Stimulated activated CD4-positive, alpha-beta T cell treated with anti-CD3 and anti-CD28 coated beads, Interleukin-4, amount 100 ng/mL, for 48 hours (primary cell): ENCODE measurements at places on chromosomes 11 and 22.

DNA sequence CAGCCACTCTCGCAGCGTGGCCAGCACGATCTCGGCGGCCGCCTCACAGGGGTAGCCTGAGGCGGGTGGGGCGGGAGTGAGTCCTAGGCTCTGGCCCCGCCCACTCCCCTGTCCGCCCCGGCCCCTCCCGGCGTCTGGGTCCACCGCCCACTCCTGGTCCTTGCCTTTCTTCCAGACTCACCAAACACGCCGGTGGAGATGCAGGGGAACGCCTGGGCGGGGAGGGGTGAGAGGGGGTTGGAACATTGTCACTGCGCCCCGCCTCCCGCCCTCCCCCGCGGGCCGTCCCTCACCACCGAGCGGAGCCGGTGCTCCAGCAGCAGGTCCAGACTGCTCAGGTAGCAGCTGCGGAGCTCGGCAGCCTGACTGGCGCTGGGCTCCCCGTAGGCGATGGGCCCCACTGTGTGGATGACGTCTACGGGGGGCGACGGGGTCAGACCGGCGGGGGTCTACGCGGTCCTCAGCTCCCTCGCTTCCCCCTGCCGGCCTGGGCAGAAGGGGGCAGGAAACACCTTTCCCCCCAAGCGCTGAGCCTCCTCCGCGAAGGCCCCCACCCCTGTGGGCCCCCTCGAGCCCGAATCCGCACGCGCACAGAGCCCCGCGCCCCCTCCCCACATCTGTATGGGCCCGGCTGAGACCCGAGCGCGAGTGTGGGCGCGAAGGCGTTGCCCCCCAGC lies 13.2 kb downstream of the OTUB1 start:
- DNase-seq = peak; percentile 52

DNA sequence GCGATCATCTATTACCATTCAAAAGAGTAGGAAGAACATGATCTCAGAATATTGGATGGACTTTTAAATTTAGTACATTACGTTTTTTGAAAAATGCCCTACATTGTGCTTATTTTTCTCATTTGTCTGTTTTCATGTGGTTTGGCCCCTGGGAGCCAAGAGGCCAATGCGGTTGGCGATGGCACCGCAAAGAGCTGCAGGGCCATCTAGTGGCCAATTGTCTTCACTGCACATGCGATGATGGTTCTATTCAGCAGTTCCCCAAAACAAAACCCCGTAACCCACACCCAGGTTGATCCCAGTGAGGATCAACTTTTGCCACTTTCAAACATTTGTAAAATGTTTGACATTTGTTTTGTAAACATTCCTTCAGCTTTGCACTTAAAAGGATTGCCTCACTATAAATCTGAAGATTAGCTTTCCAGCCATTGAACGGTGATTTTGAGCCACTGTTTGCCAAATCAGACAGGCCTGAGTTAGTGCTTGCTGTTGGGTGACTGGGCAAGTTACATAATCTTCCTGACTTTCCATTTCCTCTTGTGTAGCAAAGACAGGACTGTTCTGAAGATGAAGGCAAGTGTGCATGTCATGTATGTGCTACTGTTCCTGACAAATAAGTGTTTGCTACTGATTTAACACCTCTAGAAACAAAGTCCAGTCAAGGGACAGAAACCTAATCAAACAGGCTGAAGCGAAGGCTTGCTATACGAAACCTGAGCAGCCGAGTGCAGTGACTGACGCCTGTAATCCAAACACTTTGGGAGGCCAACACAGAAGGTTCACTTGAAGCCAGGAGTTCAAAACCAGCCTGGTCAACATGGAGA lies 29.2 kb upstream of the XBP1 start:
- DNase-seq = peak; percentile 55

DNA sequence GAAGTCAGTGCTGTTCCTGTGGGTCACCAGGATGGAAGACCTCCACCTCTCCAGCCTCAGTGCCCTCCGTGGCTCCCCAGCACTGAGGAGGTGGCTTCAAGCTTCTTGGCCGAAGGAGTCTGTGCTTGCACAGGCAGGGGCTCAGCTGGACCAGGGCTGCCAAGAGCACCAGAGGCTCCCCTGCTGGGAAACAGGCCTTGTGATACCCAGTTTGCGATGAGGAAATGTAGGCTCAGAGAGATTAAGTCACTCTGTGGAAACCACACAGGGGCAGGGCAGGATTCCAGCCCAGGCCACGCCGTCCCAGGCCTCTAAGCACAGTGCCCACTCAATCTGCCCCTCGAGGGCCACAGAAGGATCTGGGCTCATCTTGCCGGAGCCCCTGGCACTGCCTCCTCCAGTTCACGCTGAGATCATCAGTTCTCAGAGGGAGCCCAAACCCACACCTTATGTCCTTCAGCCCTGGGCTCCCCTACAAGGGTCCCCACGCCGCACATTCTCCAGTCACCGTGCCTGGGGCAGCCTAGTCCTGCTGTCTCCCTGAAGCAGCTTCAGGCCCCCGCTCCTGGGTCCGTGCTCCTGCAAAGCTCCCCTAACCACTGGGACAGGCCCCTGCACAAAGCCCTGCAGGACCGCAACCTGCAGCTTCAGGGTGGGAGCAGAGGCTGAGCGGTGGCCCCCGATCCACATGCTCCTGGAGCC lies 21.6 kb downstream of the ANO1 start:
- no peak for DNase-seq

DNA sequence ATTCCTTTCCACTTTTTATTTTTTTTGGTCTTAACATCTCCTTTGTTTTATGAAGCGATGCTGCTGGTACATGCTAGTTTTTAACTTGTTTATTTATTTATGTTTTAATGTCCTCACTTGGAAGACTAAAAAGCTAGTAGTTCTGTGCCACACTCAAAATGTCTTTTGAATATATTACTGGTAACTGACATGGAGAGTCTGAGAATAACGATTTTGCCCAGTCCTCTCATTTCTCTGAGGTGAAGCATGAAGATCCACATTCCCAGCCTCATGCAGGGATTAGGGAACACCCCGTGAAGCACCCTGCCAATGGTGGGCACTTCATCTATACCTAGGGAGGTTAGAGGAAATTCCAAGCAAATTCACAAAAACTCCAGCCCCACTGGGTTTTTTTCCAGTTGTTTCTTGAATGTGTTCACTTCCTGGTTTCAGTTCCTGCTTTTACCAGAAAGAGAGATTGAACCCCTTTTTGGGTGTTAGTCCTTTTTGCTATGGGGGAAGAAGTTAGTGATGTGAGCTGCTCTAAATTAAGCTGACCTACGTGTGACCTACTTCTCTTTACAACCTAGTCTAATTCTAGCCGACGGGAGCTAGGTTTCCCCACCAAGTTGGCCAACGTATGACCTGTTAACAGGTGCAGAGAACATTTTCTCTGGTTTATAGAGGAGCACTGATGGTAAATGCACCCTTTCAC lies 106.1 kb downstream of the SLC1A2 start:
- no peak for DNase-seq
